Tibial nerve (tissue), 4 donors: ENCODE measurements at places on chromosomes 3 and 15.

DNA sequence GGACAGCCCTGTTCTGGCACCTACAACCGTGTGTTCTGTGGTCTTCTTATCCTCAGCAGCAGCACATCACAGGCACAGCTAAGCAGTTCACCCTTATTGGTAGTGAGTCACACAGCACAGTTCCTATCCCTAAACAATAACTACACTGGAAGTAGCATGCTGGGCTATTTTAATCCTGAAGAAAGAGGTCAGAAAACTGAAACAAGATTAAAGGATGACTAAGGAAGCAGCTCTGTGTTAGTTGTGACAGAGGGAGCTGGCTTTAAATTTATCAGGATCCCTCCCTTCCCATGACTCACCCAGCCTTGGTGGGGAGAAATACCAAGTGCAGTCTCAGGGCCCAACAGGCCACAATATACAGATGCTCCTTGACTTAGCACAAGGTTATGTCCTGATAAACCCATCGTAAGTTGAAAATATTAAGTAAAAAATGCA, 144.3 kb downstream of the ERC2 start:
- DNase-seq = no peak

GRCh38 chr15:70278644-70279043, 180.9 kb upstream of the TLE3 start:
- DNase-seq = no peak

GRCh38 chr3:38646062-38646461, 3.4 kb downstream of the SCN5A start:
- no peak for DNase-seq

DNA sequence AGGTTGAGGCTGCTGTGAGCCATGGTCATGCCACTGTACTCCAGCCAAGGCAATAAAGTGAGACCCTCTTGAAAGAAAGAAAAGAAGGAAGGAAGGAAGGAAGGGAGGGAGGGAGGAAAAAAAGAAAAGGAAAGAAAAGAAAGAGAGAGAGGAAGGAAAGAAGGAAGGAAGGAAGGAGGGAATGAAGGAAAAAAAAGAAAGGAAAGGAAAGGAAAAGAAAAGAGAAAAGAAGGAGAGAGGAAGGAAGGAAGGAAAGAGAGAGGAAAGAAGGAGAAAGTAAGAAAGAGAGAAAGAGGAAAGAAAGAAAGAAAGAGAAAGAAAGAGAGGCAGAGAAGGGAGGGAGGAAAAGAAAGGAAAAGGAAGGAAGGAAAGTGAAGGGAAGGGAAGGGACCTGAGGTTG, 20.4 kb upstream of the ACTL6A start:
- DNase-seq = no peak
